ENCODE measurements at places on chromosomes 13 and 19.

DNA sequence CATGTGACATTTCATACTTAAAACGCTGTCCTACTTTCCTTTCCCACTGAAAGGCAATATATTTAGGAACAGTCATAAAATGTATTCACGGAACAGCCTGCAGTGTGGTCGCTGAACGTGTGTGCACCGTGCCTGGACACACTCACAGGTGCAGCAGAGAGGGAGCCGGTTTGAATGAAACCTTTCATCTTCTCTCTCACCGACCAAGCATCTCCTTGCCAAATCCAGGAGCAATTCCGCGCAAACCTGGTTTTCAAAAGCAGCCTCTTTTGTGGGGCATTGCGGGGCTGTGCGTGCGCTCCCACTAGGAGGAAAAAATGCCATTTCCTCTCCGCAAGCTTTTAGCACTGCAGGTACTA, 1.0 kb downstream of the DCLK1 start:
- no peak for DNase-seq

DNA sequence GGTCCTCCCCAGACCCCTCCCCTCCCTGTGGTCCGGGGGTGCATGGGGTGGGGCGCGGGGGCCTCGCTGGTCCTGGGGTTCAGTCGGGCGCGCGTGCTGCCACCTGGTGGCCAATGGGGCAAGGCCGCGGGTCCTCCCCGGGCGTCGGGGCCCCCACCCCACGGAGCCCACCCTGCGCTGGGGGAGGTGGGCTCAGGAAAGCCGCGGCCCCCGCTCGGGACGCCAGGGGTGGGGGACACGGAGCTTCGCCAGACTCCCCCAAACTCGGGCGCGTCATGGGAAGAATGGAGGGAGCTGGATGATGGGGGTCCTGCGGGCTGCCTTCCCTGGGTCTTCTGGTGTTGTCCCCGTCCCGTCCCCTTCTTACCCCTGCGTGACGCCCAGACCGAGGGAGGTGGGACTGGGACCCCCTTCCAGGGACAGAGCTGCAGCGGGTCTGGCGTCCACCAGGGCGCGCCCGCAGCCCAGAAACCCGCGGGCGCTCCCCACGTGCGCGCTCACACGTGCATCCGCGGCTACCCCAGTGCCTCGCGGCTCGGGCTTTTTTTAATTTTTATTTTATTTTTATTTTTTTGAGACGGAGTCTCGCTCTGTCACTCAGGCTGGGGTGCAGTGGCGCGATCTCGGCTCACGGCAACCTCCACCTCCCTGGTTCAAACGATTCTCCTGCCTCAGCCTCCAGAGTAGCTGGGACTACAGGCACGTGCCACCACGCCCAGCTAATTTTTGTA, 19.8 kb upstream of the TCF3 start:
- peak; percentile 69 for DNase-seq

GRCh38 chr19:28297036-28297435, 915.9 kb downstream of the UQCRFS1 start:
- no peak for DNase-seq

GRCh38 chr19:32404933-32405430, 588 bp upstream of the DPY19L3 start:
- DNase-seq = peak; percentile 41

- DNase-seq = no peak
Measured at GRCh38 chr19:1046117-1046626, 6.3 kb downstream of the ABCA7 start.

DNA sequence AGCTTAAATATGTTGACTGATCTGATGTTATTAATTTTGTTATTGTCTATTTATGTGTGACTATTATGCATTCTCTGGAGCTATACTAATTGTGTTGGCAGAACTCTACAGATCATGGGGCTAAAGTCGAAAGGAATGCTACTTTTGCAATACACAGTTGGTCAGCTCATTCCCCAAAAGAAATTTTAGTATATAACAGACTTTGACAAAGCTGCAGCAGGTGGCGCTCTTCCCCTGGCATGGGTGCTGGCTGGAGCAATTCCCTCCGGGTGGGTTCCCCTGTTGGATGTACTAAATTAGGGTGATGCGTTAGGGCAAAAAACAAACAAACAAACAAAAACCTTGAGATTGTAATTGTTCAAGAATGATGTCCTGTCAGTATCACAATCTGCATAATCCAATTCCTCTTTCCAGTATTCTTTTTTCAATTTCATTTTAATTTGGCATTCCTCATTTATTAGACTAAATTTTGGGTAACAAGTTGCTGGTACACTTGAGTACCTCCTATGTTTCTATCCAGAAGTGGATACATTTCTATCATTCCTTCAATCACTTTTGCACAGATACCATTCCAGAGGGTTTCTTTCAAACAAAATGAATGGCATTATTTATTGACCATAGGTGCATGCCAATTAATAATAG, 322.8 kb upstream of the EDNRB start:
- peak; percentile 85 for DNase-seq

- DNase-seq = peak; percentile 25
Measured at GRCh38 chr19:40933025-40933424, 51.0 kb upstream of the CYP2A7 start.

- no peak for DNase-seq
Measured at GRCh38 chr13:109897988-109898624, 111.7 kb upstream of the IRS2 start.

- DNase-seq = no peak
Measured at GRCh38 chr13:27168086-27168485, 3.5 kb downstream of the USP12 start.

DNA sequence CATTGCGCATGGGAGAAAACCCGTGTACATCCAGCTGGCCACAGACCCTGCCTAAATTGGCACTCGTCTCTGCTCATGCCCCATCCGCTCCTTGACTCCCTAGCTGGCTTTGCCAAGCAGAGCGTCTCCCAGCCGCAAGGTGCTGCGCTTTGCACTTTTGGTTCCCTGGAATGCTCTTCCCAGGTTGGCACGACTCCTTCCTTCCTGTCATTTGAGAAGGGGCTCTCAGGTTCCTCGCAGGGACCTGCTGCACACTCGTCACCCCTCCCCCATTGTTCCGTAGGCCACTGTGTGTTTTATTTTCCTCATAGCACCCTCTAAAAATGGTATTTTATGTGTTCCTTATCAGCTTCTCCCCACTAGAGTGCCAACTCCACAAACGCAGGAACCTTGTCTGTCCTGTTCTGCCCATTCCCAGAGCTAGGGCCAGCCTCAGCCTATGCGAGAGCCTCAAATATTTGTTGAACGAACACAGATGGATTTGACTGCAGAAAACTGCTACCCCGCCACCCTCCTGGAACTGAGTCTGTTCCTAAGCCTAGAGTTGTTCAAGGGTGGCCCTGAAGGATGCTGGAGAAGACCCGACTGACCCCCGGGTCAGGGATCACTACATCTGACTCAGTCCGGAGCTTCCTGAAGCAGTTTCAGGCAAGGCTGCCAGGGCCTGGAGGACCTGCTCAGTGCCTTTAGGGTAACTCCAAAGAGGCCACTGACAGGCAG, 8.4 kb upstream of the CEBPA start:
- peak; percentile 4 for DNase-seq

DNA sequence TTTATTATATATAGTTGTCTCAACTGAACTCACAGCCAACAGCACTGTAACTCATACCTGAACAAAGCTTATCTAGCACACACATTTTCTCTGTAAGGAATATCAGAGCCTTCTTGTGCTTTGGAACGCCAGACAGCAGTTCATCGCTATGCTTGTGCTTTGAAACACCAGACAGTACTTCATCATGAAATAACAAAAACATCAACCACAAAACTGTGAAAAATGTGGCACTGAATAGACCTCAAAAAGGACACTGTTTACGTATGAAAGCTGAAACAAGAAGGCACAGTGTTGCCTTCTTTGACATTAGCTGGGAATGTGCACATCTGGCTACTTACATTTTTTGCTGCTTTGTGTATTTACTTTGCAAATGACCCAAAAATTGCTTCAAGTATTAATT, 160.2 kb downstream of the PDS5B start:
- no peak for DNase-seq
